ENCODE measurements at places on chromosomes 5 and 9.

GRCh38 chr9:135605238-135605781, 34.0 kb downstream of the GLT6D1 start:
- no peak for DNase-seq

GRCh38 chr5:156148301-156148700, 178.7 kb upstream of the SGCD start:
- no peak for DNase-seq

- DNase-seq, result no peak
These were observed 17.4 kb downstream of the CDH9 start for GRCh38 chr5:27020973-27021372.

DNA sequence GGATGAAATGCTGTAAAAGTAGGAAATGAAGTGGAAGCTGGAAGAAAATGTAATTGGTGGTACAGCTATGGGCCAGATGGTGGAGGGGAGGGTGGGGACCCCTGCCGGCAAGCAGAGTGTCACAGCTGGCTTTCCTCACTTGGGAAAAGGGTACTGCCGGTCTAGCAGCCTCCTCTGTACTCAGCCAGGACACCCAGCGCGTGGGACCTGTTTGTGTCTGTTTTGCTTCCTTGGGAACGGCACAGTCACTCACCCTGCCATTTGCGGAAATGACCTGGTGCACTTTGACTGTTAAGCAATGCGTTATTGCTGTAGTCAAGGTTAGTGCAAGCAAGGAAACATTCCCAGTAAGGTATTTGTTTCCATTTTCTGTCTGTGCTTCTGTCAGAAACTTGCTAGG, 10.1 kb downstream of the TMEM252 start:
- no peak for DNase-seq

DNA sequence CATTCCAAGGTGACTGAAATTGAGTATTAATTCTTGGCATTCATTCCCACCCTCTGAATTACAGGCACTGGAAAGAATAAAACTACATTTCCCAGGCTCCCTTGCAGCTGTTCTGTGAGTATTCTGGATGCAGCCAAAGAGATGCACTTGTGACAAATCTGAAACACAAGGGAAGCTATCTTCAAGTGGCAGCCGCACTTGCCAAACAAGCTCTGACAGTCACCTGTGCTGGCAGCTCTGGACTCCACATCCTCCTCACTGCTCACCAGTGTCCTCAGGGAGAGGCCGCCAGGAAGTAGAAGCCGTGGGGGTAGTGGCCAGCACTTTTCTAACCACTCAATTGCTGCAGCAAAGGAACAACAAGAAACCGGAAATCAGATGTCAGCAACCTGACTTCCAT, 275.0 kb downstream of the NR2F1-AS1 start:
- DNase-seq, result no peak

DNA sequence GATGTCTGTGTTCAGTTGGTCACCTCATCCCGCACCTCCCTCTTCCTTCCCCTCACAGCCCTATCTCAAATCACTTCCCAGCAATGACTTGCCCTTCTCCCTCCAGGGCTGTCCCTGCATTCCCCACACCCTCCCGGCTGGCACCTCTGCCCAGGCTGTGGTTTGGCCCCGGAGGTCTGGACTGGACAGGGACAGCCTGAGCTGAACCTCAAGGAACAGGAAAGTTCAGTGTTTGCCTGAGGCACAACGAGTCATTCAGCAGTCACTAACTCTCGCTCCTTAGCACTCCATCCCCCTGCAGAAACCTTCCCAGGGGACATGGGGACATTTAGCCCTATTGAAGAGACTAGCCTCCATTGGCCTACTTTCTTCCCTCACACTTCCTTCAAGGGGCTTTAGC, 58.3 kb upstream of the MAP3K1 start:
- DNase-seq, result no peak

DNA sequence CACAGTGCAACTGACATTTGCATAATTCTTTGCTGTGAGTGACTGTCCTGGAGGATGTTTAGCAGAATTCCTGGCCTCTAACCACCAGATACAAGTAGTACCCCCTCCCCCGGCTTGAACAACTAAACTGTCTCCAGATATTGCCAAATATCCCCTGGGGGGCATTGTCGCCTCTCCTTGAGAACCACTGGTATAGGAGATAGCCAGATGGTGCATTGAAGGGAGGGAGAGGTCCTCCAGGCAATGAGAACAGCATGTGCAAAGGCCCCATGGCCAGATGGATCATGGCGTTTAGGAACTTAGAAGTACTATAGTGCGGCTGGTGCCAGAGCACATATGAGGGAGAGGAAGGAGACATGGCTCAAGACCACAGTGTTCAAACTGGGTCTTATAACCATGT, 18.9 kb upstream of the ORM1 start:
- DNase-seq, result peak; percentile 42

DNA sequence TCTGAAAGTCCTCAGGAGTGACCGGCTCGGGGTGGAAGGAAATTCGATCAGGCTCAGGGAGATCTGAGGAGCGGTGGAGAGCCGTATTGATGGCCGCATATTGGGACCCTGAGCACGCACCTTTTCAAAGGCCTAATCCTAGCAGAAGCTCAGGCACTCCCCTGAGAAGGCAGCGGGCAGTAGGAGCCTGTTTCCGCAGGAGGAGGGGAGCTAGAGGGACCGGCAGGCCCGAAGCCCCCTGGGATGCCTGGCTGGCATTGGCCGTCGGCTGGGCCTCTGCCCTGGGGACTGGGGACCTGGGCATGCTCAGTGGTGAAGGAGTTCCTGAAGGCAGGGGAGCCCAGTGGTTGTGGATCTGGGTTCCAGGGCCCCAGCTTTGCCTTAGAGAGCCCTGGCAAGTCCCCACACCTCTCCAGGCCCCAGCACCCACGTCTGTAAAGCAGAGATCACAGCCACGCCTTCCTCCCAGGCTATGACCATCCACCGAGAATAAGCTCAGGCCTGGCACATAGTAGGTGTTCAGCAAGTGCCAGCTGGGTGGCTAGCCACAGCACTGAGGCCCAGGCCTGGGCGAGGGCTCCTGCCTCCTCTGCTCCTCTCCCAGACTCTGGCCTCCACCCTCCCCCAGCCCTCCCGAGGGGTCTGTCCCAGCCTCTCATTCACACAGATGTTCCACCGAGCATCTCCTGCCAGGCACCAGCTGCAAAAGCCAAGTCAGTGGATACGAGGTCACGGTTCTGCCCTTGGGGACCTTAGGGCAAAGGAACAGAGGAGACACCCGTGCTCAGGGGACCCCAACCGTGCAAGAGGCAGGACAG, 17.2 kb upstream of the QRFP start:
- no peak for DNase-seq

DNA sequence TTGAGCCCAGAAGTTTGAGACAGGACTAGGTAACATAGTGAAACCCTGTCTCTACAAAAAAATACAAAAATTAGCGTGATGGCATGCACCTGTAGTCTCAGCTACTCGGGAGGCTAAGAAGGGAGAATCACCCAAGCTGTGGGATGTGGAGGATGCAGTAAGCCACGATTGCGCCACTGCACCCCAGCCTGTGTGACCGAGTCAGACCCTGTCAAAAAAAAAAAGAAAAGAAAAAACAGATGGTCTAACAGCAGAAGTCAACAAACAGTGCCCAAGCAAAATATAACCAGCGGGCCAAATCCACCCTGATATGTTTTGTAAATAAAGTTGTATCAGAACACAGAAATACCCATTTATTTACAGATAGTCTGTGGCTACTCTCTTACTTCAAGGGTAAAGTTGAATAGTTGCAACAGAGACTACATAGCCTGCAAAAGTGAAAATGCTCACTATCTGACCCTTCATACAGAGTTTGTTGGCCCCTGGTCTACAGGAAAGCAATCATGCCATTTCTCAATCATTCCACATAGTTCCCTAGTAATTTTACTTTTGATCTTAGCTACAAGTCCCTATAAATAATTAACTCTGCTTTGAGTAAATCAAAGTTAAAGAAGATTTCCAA, 383.7 kb downstream of the TLE1 start:
- no peak for DNase-seq

- no peak for DNase-seq
These were observed 165.3 kb downstream of the MAN2A1 start for GRCh38 chr5:109855056-109855455.

DNA sequence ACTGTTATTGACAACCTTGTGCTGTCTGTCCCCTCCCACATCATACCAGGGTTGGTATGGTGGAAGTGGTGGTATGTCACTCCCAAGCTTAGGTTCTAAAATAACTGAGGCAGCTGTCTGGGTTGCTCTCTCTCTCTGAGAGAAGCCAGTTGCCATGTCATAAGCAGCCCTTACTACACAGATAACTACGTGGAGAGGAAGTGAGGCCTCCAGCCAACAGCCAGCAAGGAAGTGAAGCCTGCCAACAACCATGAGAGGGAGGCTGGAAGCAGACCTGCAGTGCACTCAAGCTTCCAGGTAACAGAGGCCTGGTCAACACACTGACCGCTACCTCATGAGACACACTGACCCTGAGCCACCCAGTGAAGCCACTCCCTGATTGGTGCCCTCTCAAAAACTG, 18.6 kb downstream of the CTNNAL1 start:
- DNase-seq, result peak; percentile 42

GRCh38 chr9:8429157-8429556, 629.6 kb upstream of the DMAC1 start:
- no peak for DNase-seq

GRCh38 chr5:61744690-61745619, 412.9 kb downstream of the ZSWIM6 start:
- no peak for DNase-seq

- DNase-seq, result no peak
These were observed 660.8 kb downstream of the TLE1 start for GRCh38 chr9:81028504-81028903.
